Thoracic aorta endothelial cell (primary cell): ENCODE measurements at places on chromosomes 11 and 22. TPM values are rescaled to one million over a fixed set of nuclear protein-coding genes. Genes with fewer than 3 reads are reported as not detected.

The LRRC75B gene
- 2.0 and 3.7 TPM in 2 replicates for total RNA-seq

The OR56A1 gene
- under 0.01 TPM in 1 of 2 replicates, not detected in the other for total RNA-seq

The UCP2 gene
- total RNA-seq: 0.53 and 2.2 TPM in 2 replicates

The MICALL1 gene
- total RNA-seq: 49.0 and 49.1 TPM in 2 replicates

The RTN4RL2 gene
- 0.22 and 0.27 TPM in 2 replicates for total RNA-seq

The SERPING1 gene
- 0.14 TPM in 1 of 2 replicates, not detected in the other for total RNA-seq

The CSNK2A3 gene
- 3.7 and 4.1 TPM in 2 replicates for total RNA-seq

The OOSP1 gene
- not detected in 2 replicates for total RNA-seq

The RGL4 gene
- total RNA-seq: not detected in 2 replicates

The KIF18A gene
- 21.8 and 36.8 TPM in 2 replicates for total RNA-seq

The BTBD18 gene
- total RNA-seq: not detected in 2 replicates

The NXF1 gene
- total RNA-seq: 47.5 and 52.9 TPM in 2 replicates

The GPR83 gene
- total RNA-seq: not detected in 2 replicates

The ANO1 gene
- 0.27 TPM in 1 of 2 replicates, not detected in the other for total RNA-seq

The DERL3 gene
- 0.66 and 0.93 TPM in 2 replicates for total RNA-seq

The OR10A2 gene
- not detected in 2 replicates for total RNA-seq

The USH1C gene
- total RNA-seq: not detected in 2 replicates

The C11orf42 gene
- total RNA-seq: not detected in 2 replicates

The CCDC88B gene
- total RNA-seq: 1.1 and 1.9 TPM in 2 replicates

The LGALS12 gene
- not detected in 2 replicates for total RNA-seq

The SOX10 gene
- total RNA-seq: not detected in 2 replicates

The LARGE1 gene
- total RNA-seq: 6.2 and 8.9 TPM in 2 replicates

The TP53AIP1 gene
- not detected in 2 replicates for total RNA-seq

The BIRC3 gene
- 3.1 and 3.4 TPM in 2 replicates for total RNA-seq

The SLC22A8 gene
- total RNA-seq: not detected in 2 replicates

The MS4A3 gene
- total RNA-seq: not detected in 2 replicates

The C1QTNF4 gene
- 0.27 and 0.43 TPM in 2 replicates for total RNA-seq

The RBM4B gene
- total RNA-seq: 18.2 TPM in 2 replicates

The PDE2A gene
- 5.1 and 12.1 TPM in 2 replicates for total RNA-seq

The KRTAP5-7 gene
- 0.07 and 0.13 TPM in 2 replicates for total RNA-seq

The OR2AG1 gene
- total RNA-seq: not detected in 2 replicates

The SLC6A5 gene
- not detected in 2 replicates for total RNA-seq

The SEC14L6 gene
- 0.29 TPM in 1 of 2 replicates, not detected in the other for total RNA-seq

The IGSF22 gene
- total RNA-seq: not detected in 2 replicates

The RCOR2 gene
- total RNA-seq: 0.36 and 0.40 TPM in 2 replicates

The TAGLN gene
- 2.8 and 11.7 TPM in 2 replicates for total RNA-seq

The MRGPRX3 gene
- not detected in 2 replicates for total RNA-seq

The CARD10 gene
- 26.9 and 33.2 TPM in 2 replicates for total RNA-seq

The LZTR1 gene
- 43.8 and 49.4 TPM in 2 replicates for total RNA-seq

The CPT1B gene
- total RNA-seq: 1.6 and 2.1 TPM in 2 replicates
